Globus pallidus (tissue), 1 donor: ENCODE measurements at places on chromosomes 1 and 21.

- DNase-seq = no peak
Observed at GRCh38 chr1:116110567-116111523, at the start of gene MAB21L3. Gene MAB21L3, plus strand, starts transcription at chr1:116111399. Its CDS starts 1,217 bp downstream, at chr1:116112616.

GRCh38 chr1:29590583-29591565, 354.6 kb downstream of the PTPRU start:
- DNase-seq = no peak

- DNase-seq = no peak
Observed at GRCh38 chr1:7707527-7707926, 63.6 kb upstream of the VAMP3 start.

DNA sequence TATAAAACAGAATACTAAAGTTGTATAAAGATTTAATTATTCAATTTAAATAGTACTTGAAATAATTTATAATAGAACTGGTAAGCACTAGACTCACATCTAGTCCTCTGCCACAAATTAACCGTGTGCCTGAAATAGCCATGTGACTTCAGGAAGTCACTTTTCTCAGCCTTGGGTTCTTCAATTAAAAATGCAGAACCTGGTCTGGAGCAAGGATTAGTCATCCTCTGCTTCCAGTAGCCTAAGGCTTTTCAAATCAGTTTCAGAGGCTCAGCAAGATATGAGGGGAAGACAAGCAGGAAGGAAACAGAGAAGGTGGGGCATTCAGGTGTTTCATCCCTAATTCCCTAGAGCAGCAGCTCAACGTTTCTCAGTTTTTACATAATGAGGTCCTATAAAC, 23.0 kb downstream of the DPH5 start:
- no peak for DNase-seq

DNA sequence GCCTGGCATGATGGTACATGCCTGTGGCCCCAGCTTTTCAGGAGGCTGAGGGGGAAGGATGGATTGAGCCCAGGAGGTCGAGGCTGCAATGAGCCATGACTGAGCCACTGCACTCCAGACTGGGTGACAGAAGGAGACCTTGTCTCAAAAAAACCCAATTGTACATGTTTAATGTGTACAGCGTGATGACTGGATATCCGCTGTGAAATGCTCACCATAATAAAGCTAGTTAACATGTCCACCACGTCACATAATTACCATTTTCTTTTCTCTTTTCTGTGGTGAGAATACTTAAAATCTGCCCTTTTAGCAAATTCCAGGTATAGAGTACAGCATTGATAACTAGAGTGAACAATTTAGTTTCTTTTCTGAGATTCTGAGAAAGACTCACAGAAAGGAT, 24.0 kb downstream of the TMPRSS2 start:
- DNase-seq = no peak

DNA sequence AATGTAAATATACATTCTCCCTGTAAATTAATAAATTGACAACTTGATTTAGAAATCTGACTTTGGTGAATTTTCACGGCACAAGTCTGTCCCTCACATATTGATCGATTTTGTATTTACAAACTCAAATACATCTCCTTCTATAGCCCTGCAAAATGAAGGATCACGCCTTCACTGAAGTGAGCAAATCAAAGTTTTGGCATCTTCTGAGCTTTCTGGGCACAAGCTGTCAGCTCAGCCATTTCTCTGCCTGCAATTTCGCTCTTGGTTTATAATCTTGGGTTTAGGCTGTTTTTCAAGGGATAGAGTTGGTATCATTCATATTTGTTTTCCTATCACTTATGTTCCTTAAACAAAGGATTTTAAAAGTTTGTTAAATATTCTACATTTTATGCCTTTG, 25.8 kb downstream of the ANP32E start:
- DNase-seq = no peak

- DNase-seq = no peak
Observed at GRCh38 chr1:23085696-23086095, 66.4 kb downstream of the KDM1A start.

DNA sequence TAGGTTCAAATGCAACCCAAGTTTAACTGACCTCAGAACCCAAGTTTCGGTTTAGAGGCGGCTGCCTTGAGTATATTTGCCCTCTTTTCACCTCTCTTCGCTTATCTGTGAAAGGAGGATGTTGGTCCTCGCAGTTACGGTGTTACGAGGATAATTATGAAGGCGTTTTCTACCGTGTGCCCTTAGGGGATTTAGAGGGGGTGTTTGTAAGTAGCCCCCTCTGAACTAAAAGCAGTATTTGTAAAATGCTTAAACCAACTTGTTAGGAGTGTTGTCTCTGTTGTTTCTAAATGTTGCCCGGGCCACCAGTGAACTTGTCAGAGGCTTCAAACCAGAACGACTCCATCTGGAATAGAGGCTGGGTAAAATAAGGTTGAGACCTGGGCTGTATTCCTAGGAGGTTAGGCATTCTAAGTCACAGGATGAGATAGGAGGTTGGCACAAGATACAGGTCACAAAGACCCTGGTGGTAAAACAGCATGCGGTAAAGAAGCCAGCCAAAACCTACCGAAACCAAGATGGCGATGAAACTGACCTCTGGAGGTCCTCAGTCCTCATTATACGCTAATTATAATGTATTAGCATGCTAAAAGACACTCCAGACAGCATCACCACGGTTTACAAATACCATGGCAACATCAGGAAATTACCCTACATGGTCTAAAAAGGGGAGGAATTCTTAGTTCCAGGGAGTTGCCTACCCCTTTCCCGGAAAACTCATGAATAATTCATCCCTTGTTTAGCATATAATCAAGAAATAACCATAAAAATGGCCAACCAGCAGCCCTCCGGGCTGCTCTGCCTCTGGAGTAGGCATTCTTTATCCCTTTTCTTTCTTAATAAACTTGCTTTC, 1.0 kb upstream of the PSRC1 start:
- DNase-seq = no peak

DNA sequence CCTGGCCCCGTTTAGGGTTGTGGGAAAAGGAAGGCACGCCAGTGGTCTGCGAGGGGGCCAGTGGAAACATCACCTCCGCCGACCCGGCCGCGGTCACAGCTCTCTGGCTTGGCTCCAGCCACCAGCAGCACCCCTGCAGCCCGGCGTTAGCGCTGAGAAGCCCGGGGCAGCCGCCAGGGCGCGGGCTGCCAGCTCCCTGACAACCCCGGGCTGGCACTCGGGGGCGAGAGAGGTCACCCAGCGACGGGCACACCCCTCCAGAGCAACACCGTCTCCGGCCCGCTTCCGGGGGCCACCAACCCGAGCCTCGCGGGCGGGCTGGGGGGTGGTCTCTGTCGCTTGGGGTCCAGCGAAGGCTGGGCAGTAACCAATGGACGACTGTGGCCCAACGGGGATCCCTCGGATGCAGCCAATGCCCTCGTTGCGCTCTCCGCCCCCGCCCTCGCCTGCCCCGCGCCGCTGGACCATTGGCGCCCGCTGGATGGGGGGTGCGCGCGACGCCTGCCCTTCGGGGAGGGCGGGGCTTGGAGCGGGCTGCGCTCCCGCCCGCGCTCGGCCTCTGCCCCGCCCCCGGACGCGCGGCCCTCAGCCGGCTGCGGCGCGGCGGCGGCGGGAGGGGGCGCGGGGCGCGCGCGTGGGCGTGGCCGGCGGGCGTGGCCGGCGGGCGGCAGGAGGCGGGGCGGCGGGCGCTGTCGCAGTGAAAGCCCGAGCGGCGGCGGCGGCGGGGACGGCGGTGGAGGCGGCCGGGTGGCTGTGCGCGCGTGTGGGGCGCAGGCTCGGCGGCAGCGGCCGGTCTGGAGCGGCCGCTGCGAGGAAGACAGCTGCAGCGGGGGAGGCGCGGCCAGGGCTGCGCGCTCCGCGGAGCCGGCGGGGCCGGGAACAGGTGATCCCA, at the start of gene MAN1C1:
Gene MAN1C1 (plus strand): TSS at position 697 of the 892 bp plus-strand sequence. CDS start 1,007 bp downstream, outside the sequence.
- peak; percentile 95 for DNase-seq

DNA sequence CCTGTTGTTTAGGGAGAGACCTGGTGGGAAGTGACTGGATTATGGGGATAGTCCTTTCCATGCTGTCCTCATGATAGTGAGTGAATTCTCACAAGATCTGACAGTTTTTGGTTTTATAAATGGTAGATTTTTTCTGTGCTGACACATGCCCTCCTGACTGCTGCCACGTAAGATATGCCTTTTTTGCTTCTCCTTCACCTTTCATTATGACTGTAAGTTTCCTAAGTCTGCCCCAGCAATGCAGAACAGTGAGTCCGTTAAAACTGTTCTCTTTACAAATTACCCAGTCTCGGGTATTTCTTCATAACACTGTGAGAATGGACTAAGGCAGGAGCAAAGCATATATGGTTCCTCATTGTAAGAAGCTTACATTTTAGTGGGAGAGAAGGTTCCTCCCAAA, 1727.2 kb downstream of the NCAM2 start:
- DNase-seq = no peak

DNA sequence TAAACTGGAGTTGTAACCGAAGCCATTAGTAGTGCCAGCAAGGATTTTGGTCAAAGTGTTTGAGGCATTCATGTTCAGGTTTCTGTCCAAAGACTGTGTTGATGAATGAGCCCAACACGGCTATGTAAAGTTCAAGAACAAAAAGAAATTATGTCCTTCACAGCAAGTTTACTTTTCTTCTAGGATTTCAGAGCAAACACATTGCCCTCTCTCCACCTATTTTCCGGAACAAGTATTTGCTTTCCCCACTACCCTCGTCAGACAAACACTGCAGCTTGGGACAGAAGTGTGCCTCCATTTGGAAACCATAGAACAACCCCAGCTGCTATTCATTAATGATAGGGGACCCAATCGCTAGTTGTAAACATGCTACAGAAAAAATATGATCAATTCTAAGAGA, 151.4 kb upstream of the C1orf105 start:
- DNase-seq = no peak

GRCh38 chr1:78229344-78229743, 183.6 kb downstream of the GIPC2 start:
- no peak for DNase-seq

- no peak for DNase-seq
Observed at GRCh38 chr1:232386721-232387510, 243.0 kb downstream of the SIPA1L2 start.

- DNase-seq = peak; percentile 65
Observed at GRCh38 chr1:2259668-2260402, 31.7 kb downstream of the SKI start.

GRCh38 chr1:94790670-94791069, 29.5 kb upstream of the SLC44A3 start:
- no peak for DNase-seq

DNA sequence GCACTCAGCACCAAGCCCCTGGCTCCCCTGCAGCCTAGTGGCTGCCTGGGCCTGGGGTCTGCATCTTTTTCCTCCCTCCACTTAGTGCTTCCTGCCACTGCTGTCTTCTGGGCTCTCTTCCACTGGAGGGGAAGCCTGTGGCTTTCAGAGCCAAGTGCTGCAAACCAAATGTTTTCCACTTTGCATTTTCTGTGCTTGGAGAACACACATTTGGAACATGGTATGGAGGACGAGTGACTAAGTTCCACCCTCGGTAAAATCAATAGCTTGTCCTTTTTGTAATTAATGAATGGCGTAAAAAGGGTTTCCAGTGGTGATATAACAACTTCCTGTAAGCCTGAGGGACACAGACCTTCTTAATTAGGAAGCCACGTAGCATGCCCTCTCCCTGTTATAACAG, 10.1 kb upstream of the GPR153 start:
- no peak for DNase-seq

GRCh38 chr21:18677632-18678031, 274.0 kb upstream of the TMPRSS15 start:
- no peak for DNase-seq

- no peak for DNase-seq
Observed at GRCh38 chr1:167706931-167707877, 14.6 kb upstream of the MPZL1 start.

DNA sequence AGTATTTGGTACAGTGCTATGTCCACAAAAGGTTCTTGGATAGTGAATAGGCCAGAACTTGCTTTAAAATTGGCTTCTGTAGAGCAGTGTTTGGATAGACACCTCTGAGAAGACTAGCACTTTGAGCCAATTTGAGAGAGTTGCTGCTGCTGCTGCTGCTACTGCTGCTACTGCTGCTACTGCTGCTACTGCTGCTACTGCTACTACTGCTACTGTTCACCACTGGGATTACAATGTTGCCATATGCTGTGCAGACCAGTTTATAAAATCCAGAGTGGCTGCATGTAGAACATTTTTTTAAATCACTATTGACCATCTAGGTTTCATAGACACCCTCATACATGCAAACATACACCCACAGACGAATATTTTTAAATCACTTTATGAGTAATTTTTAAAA, 15.3 kb downstream of the GORAB start:
- no peak for DNase-seq

- DNase-seq = no peak
Observed at GRCh38 chr1:101150670-101151069, 86.1 kb upstream of the S1PR1 start.

DNA sequence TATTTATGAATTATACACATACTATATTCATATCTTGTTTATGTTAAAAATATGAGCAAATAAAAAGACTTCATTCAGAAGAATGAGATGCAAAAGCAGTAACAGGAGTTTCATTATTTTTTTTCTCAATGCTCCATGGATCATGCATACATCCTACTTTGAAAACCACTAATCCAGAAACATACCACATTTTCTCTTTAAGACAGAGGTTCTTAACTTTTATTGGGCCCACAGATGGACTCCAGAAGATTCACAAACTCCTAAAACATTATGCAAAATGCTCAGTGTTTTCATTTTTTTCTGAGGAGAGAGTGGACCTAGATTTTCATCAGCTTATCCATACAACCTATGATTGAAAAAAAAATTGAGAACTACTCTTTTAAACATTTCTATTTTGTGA, 227.8 kb downstream of the DNM3 start:
- no peak for DNase-seq

GRCh38 chr1:40039245-40039756, 1.2 kb upstream of the CAP1 start:
- DNase-seq = no peak

- no peak for DNase-seq
Observed at GRCh38 chr1:235932090-235932510, 65.4 kb upstream of the LYST start.

DNA sequence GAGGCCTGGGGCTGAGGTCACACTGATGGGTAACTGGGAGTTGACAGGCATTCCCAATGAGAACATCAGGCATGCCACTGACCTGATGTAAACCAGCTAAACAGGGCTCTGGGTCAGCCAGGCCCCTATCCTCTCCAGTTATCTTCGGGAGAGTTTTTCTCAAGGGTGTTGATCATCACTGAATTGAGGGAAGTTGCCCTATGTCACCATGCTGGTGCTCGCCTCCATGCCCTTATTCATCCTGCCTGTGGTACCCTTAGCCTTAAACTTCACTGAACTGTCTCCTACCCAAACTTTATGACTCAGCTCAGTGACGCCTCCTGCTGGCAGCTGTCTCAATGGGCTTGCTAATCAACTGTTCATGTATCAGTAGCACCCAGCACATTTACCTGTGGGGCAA, 80.7 kb upstream of the TNR start:
- no peak for DNase-seq

- peak; percentile 83 for DNase-seq
Observed at GRCh38 chr1:213905344-213905743, 82.4 kb upstream of the PROX1 start.

GRCh38 chr1:56334047-56334446, 245.3 kb downstream of the PLPP3 start:
- DNase-seq = no peak

GRCh38 chr1:220809704-220810103, 23.0 kb downstream of the MTARC1 start:
- DNase-seq = no peak
